ENCODE measurements at places on chromosomes 5 and 9.

GRCh38 chr5:169736653-169737052, 99.6 kb downstream of the DOCK2 start:
- no peak for DNase-seq

- no peak for DNase-seq
Observed at GRCh38 chr9:38318759-38319495, 73.6 kb upstream of the ALDH1B1 start.

DNA sequence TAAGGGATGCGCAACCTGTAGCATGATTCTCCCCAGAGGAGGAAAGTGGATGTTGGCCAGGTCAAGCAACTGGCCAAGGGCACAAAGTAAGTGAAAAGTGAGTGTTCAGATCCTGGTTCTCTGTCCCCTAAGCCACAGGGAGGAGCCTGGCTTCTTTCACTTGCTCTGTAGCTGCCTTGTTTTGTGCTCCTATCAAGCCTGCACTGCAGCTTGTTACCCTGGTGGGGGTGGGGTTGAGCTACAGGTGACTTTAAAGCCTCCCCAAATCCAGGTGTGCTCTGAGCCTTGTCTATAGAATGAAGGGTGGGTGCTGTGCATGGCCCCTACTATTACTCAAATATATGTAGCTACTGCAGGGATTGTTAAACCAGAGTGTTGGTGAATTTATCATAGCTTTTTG, 32.9 kb downstream of the RALGPS1 start:
- DNase-seq, result no peak

- no peak for DNase-seq
Observed at GRCh38 chr9:99826579-99826978, 4.9 kb downstream of the NR4A3 start.

DNA sequence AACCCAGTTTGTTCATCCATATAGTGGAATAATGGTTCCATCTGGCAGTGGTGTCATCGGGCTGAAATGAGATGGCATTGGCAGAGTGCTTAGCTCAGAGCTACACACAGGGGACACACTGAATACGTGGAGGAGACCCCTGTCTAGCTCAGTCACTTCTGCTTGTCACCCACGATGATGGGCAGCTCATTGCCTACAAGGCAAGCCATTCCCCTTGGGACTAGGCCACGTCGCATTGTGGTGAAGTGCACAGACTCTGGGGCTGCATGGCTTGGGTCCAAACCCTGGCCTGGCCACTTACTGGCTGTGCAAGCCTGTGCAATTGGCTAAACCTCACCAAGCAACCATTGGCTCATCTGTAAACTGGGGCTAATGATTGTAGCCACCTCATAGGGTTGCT, 3.2 kb upstream of the FBP1 start:
- no peak for DNase-seq

DNA sequence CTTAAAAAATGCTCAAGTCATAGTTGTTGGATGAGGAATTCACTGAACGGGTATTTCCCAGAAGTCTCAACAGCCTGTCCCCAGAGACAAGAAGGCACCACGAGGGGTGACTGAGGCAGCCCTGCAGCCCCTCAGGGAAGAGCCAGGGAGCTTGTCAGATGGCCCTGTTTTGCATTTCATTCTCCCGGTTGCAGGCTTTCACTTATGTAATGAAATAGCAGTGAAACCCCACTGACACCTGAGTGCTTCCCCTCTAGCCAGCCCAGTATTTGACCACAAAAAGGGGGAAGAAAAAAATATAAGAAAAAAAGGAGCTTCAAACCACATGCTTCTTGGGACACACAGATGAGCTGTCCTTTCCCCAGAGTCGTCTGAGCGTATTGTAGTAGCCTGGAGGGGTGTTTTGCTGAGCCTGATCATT, 75.3 kb upstream of the IL12B start:
- DNase-seq, result no peak

- no peak for DNase-seq
Observed at GRCh38 chr5:55671975-55672374, 40.1 kb downstream of the SLC38A9 start.

- no peak for DNase-seq
Observed at GRCh38 chr9:122389799-122390481, 19.1 kb downstream of the PTGS1 start.

DNA sequence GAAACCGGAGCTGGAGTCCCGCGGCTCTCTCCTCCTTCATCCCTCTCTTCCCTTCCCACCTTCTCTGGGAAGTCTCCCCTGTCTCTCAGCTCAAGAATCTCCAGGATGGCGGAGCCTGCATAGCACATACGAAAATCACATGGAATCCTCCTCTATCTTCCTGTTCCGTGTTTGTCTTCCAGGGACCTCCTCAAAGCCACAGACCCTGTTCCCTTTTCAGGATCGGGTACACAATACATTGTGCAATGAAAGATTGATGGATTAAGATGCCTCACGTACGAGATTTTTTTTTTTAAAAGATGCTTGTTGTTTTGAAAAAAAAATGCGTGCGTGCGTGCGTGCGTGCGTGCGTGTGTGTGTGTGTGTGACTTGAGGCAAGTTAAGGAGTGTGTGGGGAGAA, 46.6 kb upstream of the OLFM1 start:
- DNase-seq, result peak; percentile 22

GRCh38 chr5:53249529-53250200, 140.1 kb upstream of the MOCS2 start:
- DNase-seq, result no peak

DNA sequence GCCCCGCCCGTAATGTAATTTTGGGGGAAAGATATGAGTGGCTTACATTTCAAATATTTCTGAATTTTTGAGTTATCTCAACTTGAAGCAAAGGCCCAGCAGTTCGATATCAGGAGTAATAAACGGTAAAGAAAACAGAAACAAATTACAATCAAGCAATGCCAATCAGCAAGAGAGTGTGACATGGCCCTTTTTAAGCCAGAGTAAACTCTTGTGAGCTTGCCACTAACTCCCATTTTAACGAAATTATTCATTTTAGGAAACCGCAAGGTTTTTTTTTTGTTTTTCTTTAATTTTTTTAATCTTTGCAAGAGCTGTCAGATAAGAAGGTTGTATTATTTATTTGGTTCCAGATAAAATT, 17.6 kb upstream of the CDK7 start:
- no peak for DNase-seq

DNA sequence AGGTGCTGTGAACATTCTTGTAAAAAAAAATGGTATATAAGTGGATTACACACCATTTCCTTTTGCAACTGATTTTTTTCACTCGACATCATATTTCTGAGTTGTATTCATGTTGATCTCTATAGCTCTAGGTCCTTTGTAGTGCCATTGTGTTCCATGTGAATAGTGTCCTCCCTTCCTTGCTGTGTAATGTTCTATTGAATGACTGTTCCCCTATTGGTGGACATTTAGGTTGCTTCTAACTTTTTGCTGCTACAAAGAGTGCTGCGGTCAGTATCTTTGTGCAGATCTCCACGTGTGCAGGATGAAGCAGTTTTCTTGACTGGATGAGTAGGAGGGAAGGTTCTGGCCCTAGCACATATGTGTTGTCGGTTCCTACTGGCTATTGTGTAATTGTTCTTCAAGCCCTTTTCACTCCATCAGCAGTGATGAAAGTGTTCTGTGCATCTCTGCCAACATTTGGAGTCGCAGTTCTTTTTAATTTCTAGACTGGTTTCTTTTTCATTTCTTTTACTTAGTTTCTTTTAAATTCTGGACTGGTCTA, 20.2 kb downstream of the DAB2IP start:
- DNase-seq, result no peak

GRCh38 chr5:128466980-128467379, 71.1 kb downstream of the FBN2 start:
- DNase-seq, result no peak

DNA sequence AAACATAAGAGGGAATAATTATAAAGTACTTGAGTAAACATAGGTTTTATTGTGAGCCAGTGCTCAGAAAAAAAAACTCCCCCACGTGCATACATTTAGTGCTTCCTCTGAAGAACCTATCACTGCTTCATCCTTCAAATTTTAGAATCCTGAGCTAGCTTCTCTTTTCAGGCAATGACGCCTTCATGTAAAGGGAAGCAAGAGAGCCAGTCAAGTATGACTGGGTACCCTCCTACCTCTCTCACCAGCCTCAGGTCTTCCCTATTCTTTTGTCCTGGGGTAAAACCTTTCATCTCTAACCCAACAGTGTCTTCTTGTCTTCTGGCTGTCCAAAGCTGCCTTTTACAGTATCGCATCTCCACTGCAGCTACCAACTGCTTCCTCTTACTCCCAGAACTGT, 32.0 kb downstream of the PLPP1 start:
- no peak for DNase-seq

DNA sequence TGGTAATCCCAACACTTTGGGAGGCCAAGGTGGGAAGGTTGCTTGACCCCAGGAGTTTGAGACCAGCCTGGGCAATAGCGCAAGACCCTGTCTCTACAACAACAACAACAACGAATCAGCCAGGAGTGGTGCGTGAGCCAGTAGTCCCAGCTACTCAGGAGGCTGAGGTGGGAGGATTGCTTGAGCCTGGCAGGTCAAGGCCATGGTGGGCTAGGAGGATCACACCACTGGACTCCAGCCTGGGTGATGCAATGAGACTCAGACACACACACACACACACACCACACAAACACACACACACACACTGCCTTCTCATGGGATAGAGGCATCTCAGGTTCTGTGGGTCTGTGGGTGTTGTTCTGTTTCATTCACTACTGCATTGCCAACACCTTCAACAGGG, 115.0 kb downstream of the DCP2 start:
- no peak for DNase-seq

DNA sequence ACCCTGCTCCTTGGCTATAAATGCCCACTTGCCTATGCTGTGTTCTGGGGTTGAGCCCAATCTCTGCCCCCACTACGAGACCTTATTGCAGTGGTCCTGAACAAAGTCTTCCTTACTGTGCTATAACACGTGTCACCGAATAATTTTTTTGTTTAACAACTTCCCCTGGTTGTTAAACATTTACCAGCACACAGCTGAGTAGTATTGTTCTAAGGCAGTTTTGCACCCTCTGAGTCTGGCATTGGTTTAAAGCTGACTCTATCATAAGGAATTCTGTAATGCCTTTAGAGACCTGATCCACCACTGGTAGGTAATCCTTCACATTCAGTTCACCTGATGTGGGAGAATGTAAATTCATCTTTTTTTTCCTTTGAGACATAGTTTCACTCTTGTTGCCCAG, 25.6 kb upstream of the ANKRD31 start:
- no peak for DNase-seq

GRCh38 chr5:124232515-124232914, 513.9 kb downstream of the ZNF608 start:
- no peak for DNase-seq

GRCh38 chr5:180555168-180555921, 36.0 kb downstream of the SCGB3A1 start:
- no peak for DNase-seq

DNA sequence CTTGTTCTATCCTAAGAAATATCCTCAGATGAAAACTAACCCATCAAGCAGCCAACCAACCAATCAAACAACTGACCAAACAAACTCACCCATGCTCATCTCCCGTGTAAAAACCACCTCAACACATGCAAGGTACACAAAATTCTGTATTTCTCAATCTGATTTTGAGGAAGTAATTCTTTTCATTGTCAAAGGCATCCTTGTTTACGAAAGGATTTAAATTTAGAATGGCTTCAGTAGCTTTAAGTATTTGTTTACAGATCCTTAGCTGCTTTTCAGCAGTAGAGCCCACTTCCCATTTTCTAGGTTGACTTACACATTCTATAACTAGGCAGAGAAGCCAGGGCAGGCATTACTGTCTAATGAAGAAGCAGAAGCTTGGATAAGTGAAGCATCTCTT, 78.6 kb downstream of the NTRK2 start:
- no peak for DNase-seq

GRCh38 chr5:58714046-58714445, 131.2 kb downstream of the RAB3C start:
- no peak for DNase-seq

DNA sequence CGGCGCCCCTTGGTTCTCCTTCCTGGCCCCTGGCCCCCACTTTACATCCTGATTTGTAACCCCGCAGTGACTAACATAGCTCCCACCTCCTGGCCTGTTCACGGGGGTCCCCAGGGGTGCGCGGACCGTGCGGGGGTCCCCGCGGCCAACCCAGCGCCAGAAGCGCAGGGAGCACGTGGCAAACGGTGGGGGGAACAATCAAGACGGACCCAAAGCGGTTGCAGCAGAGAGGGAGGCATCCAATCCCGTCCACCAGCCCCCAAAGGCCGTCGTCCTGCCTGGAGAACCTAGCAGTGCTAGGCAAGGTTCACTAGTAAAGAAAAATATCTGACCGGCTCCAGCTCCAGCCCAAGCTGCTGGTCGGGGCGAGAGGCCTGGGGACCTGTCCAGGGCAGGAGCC, 201.5 kb downstream of the AUH start:
- no peak for DNase-seq

DNA sequence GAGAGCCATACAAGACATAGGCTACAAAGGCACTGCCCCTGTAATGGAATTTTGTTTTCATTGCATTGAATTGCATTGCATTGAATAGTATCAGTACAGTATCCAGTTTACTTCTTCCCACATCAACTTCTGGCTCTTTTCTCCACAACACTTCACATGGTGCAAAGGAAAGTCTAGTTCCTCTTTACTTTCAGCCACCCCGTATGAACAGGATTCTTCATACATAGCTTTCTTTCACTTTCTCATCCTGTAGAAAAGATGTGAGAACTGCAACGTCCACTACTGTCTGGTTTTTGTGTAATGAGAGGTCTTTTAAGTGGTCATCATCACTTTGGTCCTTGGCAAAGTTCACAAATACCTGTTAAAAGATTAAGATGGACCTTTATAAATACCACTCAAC, 20.2 kb downstream of the NIPSNAP3B start:
- DNase-seq, result no peak

DNA sequence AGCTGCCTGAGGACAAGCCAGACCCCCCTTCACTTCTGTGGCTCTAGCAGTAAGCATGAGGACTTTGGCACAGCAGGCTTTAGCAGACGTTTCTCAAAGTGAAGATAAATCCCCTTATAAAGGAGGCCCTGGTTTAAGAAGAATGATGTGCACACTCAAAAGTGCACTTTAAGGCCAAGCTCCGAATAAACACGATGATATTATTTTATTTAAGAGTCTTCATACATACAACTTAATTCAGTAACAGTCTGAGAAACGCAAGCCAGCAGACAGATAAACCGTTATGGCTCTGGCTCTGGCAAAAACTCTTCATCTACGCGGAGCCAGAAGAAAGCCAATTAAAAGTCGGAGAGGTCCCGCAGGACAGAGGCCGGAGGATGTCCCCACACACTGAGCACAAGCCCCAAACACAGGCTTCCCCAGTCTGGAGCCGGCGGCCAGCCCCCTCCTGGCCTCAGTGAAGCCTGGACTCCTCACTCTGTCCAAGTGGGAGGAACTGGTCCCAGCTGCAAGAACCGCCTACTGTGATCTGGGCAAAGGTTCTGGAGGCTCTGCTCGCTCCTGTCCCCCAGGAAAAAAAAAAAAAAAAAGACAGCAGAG, 44.6 kb downstream of the ADAMTS2 start:
- DNase-seq, result peak; percentile 59

- DNase-seq, result no peak
Observed at GRCh38 chr9:122463828-122464632, 13.7 kb downstream of the OR1J1 start.

All from upper lobe of right lung (tissue), 1 donor.